ENCODE measurements at places on chromosomes 5 and 9.

GRCh38 chr5:113217619-113218184 lies 217.1 kb downstream of the TSSK1B start:
- H3K27ac ChIP-seq, result no peak overlapping the region
- H3K4me1 ChIP-seq, result no peaks in the 10 kb centered on the region
- no peaks in the 10 kb centered on the region for H3K27me3 ChIP-seq
- no peaks in the 10 kb centered on the region for H3K36me3 ChIP-seq

GRCh38 chr5:35671541-35672295 lies 54.1 kb downstream of the SPEF2 start:
- H3K4me1 ChIP-seq, result peaks cover 34% of the 10 kb centered on the region
- peak overlapping the region; percentile 69 for H3K27ac ChIP-seq
- H3K27me3 ChIP-seq, result no peaks in the 10 kb centered on the region
- peak overlapping the region; percentile 37 for H3K4me3 ChIP-seq

DNA sequence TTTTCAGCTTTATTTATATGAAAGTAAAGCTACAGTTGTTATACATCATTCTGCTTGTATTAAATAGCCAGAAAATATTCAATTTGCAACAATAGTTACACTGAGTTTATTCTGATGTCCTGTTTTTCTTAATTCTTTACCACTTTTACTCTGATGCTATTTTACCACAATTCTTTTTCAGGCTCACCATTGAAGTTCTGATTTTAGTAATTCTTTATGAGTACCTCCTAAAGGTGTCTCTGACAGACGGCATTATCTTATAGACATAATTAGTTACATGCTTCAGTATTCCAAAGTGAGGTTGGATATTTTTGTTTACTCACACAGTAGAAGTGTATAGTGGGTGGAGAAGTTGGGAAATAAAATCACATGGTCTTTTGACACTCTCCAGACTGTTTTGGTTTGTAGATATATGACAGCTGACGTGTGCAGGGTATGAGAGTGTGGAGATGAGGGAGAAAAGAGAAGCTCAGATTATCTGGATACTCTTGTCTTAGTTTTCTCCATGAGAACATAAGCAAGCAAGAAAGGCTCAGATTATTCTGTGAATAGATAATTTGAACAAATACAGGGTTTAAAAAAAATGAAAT lies 97.4 kb downstream of the FBXO4 start:
- no peaks in the 10 kb centered on the region for H3K36me3 ChIP-seq
- no peak for ATAC-seq
- no peaks in the 10 kb centered on the region for H3K4me1 ChIP-seq
- no peak overlapping the region for H3K27ac ChIP-seq
- peaks cover 31% of the 10 kb centered on the region for H3K27me3 ChIP-seq
- no peak overlapping the region for H3K4me3 ChIP-seq

DNA sequence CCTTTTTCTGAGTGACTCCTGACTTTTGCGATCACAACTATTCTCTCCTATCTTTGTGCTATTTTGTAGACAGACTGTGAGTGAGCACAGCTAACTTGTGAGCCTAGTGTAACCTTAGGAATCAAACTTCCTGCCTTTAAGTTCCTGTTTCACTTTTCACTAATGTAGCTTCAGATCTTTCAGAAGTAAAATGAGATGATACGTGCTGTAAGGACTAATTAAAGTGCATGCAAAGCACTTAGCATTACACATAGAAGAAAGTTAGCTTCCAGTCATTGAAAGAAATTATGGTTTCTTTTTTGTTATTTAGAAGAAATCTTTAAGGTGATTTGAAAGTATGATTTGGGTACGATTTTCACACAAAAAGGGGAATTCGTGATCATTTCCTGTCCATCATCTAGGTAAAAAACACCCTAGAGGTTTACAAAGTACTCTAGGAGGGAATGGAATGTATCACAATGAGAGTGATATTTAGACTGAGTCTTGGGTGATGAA lies 122.7 kb downstream of the ST8SIA4 start:
- ATAC-seq, result peak; percentile 86
- peaks cover 31% of the 10 kb centered on the region for H3K4me1 ChIP-seq
- H3K27ac ChIP-seq, result peak overlapping the region; percentile 89
- no peaks in the 10 kb centered on the region for H3K27me3 ChIP-seq
- peak overlapping the region; percentile 78 for H3K4me3 ChIP-seq

DNA sequence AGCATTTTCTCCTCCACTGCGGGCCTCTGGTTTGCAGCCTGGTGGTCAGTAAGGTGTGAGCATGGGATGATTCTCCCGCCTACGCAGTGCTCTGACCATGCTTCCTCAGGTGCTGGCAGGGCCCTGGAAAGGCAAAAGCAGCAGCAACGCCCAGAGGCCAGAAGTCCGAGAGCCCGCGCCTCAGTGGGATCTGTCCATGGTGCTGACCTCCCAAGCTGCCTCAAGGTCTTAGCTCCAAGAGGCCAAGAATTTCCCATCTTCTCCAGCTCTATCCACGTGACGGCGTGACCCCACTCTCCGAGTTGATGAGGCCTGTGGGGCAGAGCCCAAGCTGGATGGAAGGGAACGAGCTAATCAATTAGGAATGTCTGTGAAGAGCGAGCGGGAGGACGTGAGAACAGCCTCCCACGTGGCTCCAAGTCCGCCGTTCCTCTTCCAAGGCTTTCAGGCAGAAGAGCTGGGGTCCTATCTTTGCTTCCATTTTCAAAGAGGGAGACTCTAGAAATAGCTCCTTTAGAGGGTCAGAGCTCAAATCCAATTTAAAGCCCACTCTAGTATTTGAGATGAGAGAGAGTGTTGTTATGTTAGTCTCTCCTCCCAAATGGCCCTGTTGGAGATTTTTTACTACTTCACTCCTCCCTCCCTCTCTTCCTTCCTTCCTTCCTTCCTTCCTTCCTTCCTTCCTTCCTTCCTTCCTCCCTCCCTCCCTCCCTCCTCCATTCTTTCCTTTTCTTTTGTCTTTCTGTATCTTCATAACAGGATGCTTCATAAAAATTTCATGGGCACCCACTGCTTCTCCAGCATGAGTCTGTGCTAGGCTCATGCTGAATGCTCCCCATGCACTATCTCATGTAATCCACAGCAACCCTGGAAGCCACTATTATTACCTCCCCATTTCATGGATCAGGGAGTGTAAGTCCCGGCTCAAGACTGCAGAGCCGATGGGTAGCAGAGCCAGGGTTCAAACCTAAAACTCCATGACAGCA lies 69.3 kb downstream of the OLFM1 start:
- H3K27ac ChIP-seq, result no peak overlapping the region
- no peak for ATAC-seq
- H3K27me3 ChIP-seq, result peaks cover 21% of the 10 kb centered on the region
- H3K4me3 ChIP-seq, result no peak overlapping the region
- no peaks in the 10 kb centered on the region for H3K4me1 ChIP-seq
